Inflammatory macrophage treated with lipopolysaccharide for 4 hours (primary cell): ENCODE measurements at places on chromosomes 12 and 14.

- DNase-seq = no peak
Measured at GRCh38 chr12:80716696-80717469, at the start of gene MYF5. Gene MYF5 (plus strand): TSS chr12:80716912. CDS start chr12:80717064, 152 bp downstream.

GRCh38 chr14:57848786-57849185, 17.1 kb downstream of the SLC35F4 start:
- DNase-seq = no peak

- DNase-seq = peak; percentile 1
Measured at GRCh38 chr12:67069451-67070306, 199.5 kb upstream of the CAND1 start.

- DNase-seq = no peak
Measured at GRCh38 chr14:104295681-104296387, 157.4 kb downstream of the KIF26A start.

- no peak for DNase-seq
Measured at GRCh38 chr12:50200552-50201273, 33.5 kb upstream of the CERS5 start.

- DNase-seq = no peak
Measured at GRCh38 chr14:36503771-36504741, 16.0 kb downstream of the NKX2-1 start.

GRCh38 chr12:31773223-31773750, 44.5 kb upstream of the AMN1 start:
- no peak for DNase-seq

- DNase-seq = no peak
Measured at GRCh38 chr14:88196925-88197324, 126.1 kb downstream of the KCNK10 start.

DNA sequence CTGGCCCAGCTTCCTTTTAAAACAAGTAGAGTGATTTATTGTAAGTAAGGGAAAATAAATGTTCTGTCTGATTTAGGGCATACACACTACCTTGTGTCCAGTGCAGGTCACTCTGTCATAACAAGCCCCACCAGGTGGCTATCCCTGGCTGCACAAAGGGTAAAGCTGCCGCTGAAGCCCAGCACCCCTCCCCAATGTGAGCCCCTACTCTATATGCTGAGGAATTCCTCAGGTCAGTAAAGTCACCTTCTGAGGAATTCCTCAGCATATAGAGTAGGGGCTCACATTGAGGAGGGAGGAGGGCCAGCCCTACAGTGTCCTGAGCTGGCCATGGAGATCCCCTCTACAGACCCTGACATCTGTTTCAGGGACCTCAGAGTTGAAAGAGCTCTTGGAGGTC, 67.2 kb downstream of the TBC1D30 start:
- no peak for DNase-seq

- DNase-seq = peak; percentile 63
Measured at GRCh38 chr12:61999311-61999710, 260.9 kb upstream of the USP15 start.

- no peak for DNase-seq
Measured at GRCh38 chr12:66453120-66453519, 150.8 kb downstream of the HELB start.

DNA sequence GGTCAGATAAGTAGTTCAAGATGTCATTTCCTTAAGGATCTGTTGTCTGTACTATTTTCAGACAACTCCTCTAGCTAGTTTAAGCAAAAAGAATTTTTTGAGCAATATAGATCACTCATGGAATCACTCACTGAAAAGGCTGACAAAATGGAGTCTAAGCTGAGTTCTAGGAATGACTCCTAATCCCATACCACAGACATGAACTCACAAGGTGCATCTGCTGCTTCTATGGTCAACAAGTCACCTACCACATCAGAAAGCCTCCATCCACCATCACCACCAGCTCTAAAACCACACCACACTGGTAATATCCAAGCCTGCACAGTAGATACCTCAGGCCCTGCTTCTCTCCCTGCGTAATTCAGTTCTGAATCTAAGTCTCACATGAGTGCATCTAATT, 33.0 kb downstream of the PWP1 start:
- no peak for DNase-seq

DNA sequence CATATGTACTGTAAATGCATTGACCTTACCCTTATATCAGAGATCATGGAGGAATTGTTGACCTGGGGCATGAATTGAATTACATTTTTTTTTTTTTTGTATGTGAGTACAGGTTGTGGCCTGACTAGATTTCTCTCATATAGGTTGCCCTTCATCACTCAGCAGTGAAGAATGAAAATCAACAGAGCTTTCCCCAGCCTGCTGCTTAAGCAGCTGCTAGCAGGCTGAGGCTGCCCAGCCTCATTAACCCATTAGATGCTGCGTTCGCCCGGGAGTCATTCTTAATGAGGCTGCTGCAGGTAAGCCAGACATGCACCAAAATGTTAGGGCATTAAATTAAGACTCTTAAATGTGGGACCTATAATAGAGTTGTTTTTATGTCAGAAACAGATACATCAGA, 236.0 kb downstream of the ETNK1 start:
- no peak for DNase-seq

GRCh38 chr12:20003252-20003651, 365.1 kb upstream of the PDE3A start:
- DNase-seq = no peak

GRCh38 chr14:91307652-91308051, 63.1 kb upstream of the GPR68 start:
- no peak for DNase-seq
